CD4-positive, alpha-beta memory T cell (primary cell): ENCODE measurements at places on chromosomes 5 and 9. TPM values are rescaled to one million over a fixed set of nuclear protein-coding genes. Genes with fewer than 3 reads are reported as not detected.

DNA sequence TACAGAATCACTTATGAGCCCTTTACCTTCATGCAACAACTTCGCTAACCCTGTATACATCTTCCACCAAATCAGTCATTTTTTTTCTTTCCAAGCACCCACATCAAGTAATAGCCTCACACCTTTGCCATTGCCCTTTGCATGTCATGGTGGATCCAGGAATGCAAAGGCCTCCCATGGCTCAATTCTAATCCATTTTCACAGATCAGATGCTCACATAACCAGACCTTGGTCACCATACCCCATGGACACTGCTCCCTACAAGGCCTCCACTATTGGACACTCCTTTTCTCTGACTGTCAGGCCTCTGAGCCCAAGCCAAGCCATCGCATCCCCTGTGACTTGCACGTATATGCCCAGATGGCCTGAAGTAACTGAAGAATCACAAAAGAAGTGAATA is 179.5 kb downstream of the RASEF start:
- DNase-seq = no peak

PTPN3 gene
- total RNA-seq = not detected

DNA sequence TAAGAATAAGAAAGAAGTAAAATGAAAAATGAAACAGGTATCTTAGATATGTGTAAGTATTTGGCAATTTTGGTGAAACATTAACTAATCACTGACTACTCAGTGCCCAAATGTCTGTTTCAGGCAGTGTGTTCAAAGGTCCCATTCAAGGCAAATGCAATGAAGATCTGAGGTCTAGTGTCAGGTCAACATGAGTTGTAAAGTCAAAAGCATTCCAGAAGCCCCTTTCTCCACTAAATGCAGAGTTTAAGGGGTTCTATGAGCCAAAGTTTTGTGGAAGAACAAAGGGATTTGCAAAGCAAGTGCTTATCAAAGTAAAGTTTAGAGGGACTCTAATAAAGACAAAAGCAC is 71.0 kb upstream of the GPBP1 start:
- DNase-seq = no peak

- DNase-seq = no peak
These were observed 176.6 kb upstream of the SH3GL2 start for GRCh38 chr9:17402309-17402708.

GRCh38 chr5:89071101-89071940 is 188.3 kb upstream of the MEF2C start:
- no peak for DNase-seq

GRCh38 chr5:109855056-109855455 is 165.3 kb downstream of the MAN2A1 start:
- DNase-seq = no peak

GRCh38 chr5:68533571-68534084 is 318.1 kb downstream of the PIK3R1 start:
- no peak for DNase-seq

REEP2 gene
- not detected for total RNA-seq

PLAC8L1 gene
- total RNA-seq = 0.58 TPM

DNA sequence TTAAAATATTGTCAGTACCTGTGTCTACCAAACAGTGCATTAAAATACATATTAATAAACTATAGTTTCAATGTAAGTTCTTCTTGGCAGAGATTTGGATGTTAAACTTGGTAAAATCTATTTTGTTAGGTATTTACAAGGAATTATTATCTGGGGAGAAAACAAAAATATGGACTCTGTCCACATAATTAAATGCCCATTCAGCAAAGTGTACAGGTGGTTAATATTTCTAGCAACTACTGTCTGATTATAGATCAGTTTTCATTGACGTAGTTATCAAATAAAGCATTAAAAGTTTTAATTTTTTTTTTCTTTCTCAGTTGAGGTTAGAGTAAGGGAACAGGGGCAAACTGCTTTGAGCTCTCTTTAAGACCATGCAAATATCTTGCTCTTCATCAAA is 88.9 kb downstream of the NNT start:
- DNase-seq = no peak

DNA sequence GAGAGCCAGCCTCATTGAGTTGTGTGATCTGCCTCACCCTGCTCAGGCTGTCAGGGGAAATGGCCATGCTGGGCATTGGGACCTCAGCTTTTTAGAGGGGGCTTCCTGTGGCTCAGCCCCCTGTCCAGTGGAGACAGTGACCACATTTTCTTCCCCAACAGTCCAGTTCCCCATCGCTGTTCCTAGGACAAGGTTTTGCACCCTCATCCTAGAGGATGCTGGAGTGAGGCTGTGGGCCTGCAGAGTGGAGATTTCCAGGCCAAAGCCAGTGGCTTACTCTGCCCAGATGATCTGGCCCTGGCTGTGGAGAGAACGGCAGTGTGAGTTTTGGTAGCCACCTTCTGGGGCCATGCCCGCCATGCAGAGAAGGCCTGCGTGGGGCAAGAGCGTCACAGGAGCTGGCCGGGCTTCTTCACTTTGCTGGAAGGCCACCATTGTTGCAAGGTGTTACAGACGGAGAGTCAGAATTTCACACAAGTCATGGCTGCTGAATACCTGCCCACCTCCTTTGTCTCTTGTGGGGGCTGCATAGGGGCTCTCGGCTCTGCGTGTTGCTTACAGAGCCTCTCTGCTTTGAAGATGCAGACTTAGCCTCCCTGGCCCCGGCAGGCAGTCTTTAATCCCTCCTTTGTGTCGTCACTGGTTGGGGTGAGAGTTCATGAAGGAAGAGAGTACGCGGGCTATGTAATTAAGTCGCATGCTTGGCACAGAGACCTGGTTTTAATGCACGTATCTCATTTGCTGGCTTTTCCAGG is 35.2 kb upstream of the PITX1 start:
- DNase-seq = no peak

- DNase-seq = no peak
These were observed 40.2 kb downstream of the NAIF1 start for GRCh38 chr9:128026773-128027541.

EQTN gene
- total RNA-seq = not detected

HTR4 gene
- not detected for total RNA-seq

DNA sequence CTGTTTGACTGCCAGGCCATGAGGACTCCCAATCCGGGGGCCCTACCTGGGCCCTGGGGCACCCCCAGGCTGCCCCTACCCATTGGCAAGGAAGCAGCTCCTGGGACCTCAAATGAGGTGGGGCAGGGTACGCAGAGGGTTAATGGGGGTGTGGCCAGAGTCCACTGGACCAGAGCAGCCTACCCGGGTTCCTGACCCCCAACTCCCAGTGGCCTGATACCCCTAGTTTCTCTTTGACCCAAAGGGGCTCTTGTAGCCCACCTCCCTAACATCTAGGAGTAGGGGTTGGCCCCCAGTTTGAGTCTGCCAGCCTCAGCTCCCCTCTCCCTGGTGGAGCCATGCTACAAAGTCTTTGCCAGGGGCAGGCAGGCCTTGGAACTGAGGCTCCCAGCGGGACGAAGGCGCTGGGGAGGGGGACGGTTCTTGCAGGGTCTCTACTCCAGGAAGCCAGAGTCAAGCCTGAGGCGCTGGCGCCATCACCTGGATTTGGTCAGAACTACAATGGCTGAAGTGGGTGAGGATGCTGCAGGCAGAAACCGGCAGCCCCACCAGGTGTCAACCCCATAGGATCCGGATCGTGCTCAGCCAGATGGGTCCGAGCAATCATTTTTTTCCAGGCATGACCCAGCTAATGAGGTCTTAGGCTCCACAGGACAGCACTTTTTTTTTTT is 8.4 kb upstream of the CERCAM start:
- peak; percentile 42 for DNase-seq

DOCK8 gene
- 315 TPM for total RNA-seq

DNA sequence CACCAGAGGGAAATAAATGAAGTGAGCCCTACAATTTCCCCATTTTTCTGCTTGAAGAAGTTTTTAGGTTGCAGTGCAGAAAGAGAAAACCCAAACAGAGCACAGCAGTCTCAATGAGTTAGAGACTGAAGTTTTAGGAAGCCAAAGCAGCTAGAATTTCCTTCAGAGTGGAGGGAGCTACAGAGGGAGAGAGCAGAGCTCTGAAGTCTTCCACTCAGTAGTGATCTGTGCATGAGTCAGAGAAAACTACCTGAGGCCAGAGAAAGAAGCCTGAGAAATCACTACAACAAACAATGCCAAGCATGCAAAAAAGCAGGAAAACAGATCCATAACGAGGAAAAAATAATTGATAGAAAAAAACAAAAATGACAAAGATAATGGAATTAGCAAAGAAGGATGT is 17.9 kb upstream of the NDUFB6 start:
- no peak for DNase-seq

DNA sequence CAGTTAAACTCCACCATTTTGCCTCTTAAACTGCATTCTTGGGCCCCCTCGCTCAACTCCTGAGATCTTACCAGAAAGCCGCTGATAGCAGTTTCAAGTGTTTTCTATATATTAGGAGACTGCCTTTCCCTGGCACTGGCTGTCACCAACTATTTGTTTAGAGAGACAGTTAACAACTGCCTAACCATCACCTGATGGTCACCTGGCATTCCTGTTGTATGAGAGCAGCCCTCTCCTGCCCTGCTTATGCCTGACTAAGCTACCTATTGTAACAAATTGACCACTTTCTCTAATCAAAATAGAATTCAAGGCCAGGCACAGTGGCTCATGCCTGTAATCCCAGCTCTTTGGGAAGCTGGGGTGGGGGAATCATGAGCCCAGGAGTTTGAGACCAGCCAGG is 28.0 kb upstream of the SIL1 start:
- no peak for DNase-seq

- DNase-seq = no peak
These were observed 202.1 kb upstream of the TMEM161B start for GRCh38 chr5:88470745-88471144.

- DNase-seq = no peak
These were observed 51.8 kb downstream of the POU4F3 start for GRCh38 chr5:146390469-146390868.

DNA sequence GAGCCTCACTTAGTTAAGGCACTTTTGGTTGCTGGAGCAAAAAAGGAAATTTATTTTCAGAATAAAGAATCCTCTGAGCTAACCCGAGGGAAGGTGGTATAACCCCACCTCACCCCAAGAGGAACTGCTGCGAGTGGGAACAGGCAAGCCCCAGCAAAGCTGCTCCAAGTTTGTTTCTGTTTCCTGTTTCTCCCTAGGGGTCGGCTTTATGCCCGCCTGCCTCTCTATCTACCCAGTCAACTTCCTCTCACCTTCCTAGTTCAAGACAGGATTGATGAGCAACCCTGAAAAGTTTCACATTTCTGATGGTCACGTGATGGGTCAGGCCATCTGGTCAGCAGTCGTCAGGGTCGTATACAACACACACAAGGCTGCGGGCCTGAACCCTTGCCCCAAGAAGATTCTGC is 31.1 kb downstream of the TRIO start:
- no peak for DNase-seq

GRCh38 chr5:176362233-176362490 is 598 bp upstream of the KIAA1191 start:
- DNase-seq = no peak

PRSS3 gene
- not detected for total RNA-seq

TXNDC8 gene
- total RNA-seq = not detected

GRCh38 chr5:95358848-95359247 is 32.3 kb upstream of the FAM81B start:
- no peak for DNase-seq

ADAMTS16 gene
- not detected for total RNA-seq

GRXCR2 gene
- not detected for total RNA-seq

DNA sequence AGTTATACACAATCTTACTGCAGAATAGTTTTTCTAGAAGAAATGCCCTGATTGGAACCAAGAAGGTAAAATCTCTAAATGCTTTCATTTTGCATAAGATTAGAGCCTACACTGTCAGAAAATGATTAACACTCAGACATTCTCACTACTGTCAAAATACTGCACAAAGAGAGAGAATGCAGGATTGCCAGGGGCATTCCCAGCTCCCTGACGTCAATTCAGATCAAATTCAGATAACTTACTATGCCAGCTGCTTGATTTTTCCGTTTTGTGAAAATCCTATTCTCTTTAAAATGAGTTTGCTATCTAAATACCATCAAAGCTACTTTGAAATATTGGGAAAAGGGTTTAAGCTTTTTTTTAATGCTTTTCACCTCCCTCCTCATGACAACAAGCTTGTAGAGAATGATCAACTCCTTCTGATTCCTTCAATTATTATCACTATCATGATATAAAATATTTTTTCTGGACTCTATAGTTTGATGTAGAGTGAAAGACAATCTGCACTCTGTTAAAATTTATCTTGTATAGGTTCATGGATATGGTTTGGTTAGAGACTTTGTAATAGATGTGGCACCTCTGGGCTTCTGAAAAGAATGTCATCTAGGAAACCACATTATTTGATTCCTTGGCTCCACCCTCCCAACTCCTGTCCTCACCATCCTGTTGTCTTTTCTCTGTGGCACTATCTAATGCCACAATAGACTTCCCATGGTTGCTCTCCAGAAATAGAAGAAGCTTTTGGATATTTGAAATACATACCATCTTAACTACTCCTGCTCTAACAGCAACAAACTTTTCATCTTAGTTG is 407.7 kb downstream of the PDE4D start:
- DNase-seq = no peak

SLC34A1 gene
- 0.11 TPM for total RNA-seq

- DNase-seq = no peak
These were observed 41.3 kb downstream of the STK10 start for GRCh38 chr5:172146748-172147092.

SLC1A1 gene
- 1.00 TPM for total RNA-seq

- no peak for DNase-seq
These were observed 195.6 kb downstream of the SPOCK1 start for GRCh38 chr5:137303509-137303908.
